Stimulated activated CD4-positive, alpha-beta T cell treated with anti-CD3 and anti-CD28 coated beads, Interleukin-2, amount 100 ng/mL, for 4 hours (primary cell): ENCODE measurements at places on chromosomes 3 and 15.

DNA sequence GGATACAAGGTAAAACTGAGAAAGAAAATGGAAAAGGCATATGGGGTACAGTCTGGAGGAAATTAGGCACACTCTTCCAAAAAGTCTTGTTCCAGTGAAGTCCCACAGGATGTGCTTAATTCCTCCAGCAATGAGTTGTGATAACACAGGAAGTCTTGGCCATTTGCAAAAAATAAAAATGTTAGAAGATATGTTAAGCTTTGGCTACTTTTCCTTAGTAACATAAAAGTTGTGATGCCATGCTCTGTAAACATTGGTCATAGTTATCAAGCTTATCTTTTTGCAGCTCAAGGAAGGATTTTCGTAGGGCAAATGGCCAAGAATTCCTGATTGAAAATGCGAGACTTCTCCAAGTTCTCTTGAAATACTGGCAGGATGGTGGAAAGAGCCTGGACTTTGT lies 26.4 kb downstream of the LNP1 start:
- DNase-seq, result no peak

DNA sequence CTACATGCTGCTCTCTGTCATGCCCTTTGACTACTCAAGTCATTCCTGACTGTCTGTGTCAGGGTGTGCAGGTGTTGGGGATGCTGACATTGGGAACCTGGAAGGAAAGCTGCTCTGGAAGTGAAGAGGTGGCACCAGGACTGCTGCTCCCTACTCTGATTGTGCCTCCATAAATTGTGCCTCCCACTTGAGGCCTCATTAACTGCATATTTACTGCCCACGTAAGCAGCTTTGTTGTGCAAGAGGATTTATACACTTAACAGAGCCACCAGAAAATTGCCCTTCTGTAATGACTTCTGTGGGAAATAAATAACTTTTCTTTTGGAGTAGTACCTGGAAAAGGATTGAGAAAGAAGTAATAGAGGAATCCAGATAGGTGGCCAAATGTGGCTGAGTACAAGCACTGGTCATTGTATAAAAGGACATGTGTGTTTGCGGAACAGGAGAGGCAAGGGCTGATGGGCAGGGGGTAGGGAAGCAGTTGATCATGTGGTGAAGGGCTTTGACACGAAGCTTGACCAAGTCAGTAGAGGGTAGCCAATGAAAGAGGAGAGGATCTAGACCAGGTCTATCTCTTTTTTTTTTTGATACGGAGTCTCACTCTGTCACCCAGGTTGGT lies 24.8 kb downstream of the IL20RB start:
- no peak for DNase-seq

DNA sequence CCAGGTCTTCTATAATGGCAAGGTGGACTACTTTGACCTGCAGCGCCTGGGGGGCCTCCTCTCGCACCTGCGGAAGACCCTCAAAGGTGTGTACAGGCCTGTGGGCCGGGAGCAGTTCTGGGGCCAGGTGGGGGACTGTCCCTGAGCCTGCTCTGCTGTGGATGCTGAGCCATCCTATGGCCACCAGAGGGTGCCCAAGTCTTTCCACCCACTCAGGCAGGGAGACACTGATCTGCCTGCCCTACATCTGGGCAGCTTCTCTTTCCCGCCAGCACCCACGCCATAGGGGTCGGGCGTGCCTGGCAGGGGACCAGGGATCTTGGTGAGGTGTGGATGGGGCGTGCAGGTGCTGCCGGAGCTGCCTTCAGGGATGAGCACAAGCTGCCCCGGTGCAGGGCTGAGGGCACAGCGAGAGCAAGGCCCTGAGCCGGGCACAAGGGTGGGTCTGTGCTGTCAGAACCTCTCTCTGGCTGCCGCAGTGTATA lies 14.1 kb downstream of the RNF123 start:
- DNase-seq, result peak; percentile 48

DNA sequence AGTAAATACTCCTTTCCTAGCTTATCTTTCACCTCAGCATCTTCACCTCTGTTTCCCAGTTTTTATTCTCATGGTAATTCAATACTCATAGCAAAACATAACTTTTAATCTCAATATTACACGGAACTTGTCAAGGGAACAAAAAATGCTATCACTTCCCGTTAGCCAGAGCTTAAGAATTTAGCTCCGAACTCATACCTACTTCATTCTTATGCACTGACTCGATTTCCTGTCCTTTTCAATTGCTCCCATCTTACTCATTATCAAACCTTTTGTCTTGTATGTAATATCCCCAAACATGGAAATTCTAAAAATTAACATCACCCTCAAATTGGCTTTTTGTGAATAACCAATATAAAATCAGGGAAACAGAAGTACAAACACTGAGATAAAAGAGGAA lies 28.2 kb downstream of the MYEF2 start:
- no peak for DNase-seq

DNA sequence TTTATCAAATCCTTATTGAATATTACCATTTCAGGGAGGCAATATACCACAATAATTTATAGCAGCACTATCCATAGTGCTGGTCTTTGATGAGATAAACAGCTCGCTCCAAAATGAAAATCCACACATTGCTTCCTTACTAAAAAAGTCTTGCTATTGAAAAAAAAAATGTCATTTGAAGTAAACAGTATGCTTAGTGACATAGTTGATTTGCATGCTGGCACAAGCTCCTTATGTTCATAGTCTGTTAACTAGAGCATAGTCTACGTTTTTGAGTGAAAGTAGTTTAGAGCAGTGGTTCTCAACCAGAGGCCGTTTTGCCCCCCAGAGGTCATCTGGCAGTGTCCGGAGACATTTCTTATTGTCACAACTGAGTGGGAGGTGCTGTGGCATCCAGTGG lies 249.4 kb upstream of the PDZRN3 start:
- DNase-seq, result no peak

DNA sequence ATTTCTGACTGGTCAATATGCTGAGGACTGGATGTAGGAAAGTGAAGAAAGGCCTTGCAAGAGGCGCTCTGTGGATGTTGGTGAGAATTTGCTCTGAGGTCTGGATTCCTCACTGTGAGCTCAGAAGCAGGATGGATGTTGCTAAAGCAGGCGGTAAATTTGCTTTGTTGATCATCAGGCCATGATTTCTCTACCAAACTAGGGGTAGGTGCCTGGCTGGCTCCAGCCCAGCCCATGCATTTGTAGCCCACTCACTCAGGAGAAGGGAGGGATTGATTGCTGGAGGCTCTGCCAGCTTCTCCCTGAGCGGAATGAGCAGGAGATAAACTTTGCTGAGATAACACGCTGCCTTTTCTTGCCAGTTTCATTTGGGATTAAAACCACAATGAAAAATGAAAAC lies 44.3 kb upstream of the NTRK3 start:
- DNase-seq, result no peak

GRCh38 chr15:48282216-48282615 lies 49.0 kb upstream of the DUT start:
- DNase-seq, result no peak

GRCh38 chr3:122962149-122962548 lies 65.4 kb downstream of the SEMA5B start:
- no peak for DNase-seq

GRCh38 chr3:147398813-147399534 lies 7.4 kb downstream of the ZIC4 start:
- DNase-seq, result no peak

GRCh38 chr3:22714749-22715148 lies 488.4 kb upstream of the UBE2E2 start:
- no peak for DNase-seq

- DNase-seq, result no peak
These were observed 68.5 kb upstream of the SLC2A2 start for GRCh38 chr3:171095063-171095462.

GRCh38 chr15:85706779-85707518 lies 87.8 kb downstream of the KLHL25 start:
- DNase-seq, result no peak

GRCh38 chr15:58988006-58988785 lies 733 bp downstream of the RNF111 start:
- peak; percentile 28 for DNase-seq

DNA sequence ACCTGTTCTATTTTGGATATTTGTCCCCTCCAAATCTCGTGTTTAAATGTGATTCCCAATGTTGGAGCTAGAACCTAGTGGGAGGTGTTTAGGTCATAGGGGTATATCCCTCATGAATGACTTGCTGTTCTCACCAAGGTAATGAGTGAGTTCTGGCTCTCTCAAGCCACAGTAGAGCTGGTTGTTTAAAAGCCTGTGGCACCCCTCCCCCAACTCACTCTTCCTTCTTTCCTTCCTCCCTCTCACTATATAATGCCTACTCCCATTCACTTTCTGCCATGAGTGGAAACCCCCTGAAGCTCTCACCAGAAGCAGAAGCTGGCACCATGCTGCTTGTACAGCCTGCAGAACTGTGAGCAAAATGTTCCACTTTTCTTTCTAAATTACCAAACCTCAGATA lies 341.1 kb downstream of the SI start:
- no peak for DNase-seq

- no peak for DNase-seq
These were observed 140.0 kb downstream of the CBLB start for GRCh38 chr3:105728771-105729312.

DNA sequence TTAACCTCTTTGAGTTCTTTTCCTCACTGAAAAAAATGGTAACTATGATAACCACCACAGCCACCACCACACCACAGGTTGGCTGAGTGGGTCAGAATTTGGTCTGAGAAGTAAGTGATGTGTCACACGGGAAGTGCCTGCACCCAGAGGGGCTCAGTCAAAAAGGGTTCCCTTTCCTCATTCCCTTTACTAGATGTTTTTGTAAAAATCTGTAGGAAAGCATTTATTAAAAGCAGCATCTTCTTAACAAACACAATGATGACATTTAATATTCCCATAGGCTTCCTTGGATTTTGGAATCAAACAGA lies 23.2 kb downstream of the CFAP92 start:
- DNase-seq, result no peak

DNA sequence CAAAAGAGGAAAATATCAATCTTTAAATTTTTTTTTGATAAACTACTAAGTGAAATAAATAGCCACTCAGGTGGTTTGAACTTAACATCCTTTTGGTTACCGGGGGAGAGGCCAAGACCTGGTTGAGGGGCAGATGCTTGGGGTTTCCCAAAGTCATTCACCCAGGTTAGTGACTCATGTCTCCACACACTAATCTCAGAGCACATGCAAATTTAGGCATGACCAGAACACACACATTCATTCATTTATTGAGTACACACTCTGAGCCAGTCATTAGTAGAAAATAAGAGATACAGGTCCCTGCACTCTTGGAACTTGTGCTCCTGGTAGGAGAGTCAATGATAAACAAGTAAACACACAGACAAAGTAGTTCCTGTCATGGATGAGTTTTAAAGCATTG lies 7.3 kb downstream of the ILDR1 start:
- no peak for DNase-seq

GRCh38 chr3:81485444-81485865 lies 276.0 kb downstream of the GBE1 start:
- DNase-seq, result no peak

- no peak for DNase-seq
These were observed 338.7 kb upstream of the IL12A start for GRCh38 chr3:159649951-159650350.

GRCh38 chr15:78261062-78261461 lies 3.3 kb upstream of the DNAJA4 start:
- DNase-seq, result no peak

DNA sequence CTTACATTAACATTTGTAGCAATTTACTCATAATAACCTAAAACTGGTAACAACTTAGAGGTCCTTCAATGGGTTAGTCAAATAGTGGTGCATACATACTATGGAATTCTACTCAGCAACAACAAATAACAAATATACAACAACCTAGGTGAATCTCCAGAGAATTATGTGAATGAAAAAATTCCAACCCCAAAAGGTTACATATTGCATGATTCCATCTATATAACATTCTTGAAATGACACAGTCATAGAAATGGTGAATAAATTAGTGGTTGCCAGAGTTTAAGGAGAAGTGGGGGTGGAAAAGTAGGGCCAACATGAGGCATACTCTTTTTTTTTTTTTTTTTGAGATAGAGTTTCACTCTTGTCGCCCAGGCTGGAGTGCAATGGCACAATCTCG lies 12.7 kb upstream of the SNTN start:
- DNase-seq, result no peak

- no peak for DNase-seq
These were observed 10.5 kb downstream of the C15orf61 start for GRCh38 chr15:67531379-67531914.

GRCh38 chr3:157133434-157134320 lies 26.3 kb downstream of the CCNL1 start:
- no peak for DNase-seq

GRCh38 chr3:25473246-25473645 lies 45.2 kb downstream of the RARB start:
- no peak for DNase-seq
